Astrocyte (in vitro differentiated cells and primary cell): ENCODE measurements at places on chromosomes 6 and 20. TPM values are rescaled to one million over a fixed set of nuclear protein-coding genes. Genes with fewer than 3 reads are reported as not detected.

GRCh38 chr20:32036716-32037485 lies 15.1 kb upstream of the HCK start:
- no peak for DNase-seq

DNA sequence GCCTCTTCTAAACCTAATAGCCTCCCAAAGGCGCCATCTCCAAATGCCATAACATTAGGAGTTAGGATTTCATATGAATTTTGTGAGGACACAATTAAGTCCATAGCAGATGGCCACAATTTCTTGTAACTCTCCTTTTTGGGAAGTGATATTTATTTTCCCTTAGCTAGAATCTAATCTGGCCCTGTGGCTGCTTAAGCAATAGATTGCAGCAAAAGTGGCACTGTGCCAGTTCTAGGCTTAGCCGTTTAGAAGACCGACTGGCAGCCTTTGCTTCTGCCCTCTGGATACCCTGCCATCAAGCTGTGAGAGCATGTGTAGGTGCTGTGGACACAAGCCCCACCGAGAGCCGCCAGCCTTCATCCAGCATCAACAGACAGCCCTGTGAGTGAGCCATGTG lies 15.9 kb upstream of the ADGB start:
- DNase-seq, result no peak

DNA sequence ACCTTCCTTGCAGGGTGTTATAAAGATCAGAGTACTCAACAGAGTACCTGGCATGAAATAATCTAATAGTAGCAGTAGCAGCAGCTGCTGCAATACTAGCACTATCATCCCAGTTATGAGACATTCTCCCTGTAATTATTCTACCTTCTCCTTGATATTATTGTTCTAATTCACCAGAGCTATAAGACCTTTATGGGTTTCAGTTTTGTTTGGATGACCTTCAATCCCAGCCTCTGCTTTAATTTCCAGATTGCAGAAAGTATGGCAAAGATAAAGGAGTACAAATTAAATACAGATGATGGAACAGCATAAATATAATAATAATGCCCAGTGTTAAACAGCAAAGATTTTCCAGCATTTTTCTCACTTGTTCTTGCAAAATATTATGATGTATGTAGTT lies 150.5 kb upstream of the MYLIP start:
- DNase-seq, result no peak

DNA sequence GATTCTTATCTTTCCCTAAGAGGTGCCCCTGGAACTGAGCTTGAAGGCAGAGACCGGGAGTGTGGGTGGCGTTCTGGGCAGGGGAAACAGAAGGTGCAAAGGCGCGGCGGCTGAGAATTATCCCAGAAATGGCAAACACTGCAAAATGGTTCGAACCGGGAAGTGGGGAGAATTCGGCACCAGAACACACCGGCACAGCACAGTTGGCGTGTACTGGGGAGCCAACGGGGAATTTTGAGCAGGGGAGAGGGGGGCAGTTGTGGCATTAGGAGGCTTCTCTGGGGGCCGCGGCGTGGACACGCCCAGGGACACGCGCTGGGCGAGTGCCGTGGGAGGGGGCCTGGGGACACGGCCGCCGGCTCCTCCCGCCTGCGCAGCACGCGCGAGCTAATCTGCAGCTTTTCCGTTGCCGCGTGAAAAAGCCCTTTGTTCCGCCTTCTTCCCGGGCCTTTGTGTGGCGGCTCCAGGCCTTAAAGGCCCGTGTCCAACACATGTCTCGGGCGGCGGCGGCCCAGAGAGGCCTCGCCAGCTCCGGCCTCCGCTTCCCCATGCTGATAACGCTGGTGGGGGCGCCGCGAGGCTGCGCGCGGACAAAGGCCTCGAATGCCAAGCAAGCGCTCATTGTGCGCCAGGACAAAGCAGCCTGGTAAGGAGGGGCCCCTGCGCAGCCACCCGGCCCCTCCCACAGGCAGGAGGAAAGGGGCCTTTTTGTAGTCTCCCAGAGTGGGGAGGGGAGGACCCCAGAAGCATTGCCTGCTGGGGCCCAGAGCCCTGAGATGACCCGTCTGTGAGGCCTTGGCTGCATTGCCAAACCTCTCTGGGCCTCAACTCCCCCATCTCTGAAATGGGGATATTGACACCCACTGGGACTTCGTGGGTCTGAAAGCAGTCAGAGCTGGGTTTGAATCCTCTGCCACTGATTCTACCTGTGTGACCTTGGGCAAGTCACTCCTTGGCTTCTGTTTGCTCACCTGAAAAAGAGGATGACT lies 82.8 kb downstream of the CD40 start:
- no peak for DNase-seq

DNA sequence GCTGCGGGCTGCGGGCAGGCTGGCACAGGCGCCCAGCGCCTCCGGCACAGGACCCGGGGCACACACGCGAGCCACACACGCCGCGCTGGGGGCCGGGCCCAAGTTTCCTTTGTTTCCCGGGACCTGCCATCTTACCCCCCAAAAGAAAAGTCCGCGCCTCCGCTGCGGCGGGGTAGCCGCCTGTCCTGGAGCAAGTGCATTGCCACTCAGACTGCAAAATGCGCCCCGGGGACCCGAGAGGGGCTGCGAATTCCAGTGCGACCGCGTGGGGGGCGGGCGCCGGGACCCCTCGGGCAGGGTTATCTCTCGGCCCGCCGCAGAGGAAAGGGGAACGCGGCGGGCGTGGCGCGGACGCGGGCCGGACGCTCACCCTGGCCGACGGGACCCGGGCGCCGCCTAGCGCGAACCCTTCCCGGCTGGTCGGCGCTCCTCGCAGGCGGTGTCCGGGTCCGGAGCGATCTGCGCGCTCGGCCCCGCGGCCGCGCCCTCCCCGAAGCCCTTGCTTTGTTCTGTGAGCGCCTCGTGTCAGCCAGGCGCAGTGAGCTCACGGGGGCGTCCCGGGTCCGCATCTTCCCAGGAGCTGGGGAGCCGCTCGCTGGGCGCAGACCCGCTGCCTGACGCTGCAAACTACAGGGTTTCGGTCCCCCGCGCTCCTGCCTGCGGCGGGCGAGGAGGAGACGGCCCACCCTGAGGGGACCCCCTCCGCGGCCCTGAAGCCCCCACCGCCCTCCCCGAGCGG lies 639 bp upstream of the CD24 start:
- DNase-seq, result peak; percentile 20

LHFPL5 gene
- total RNA-seq, result not detected in 2 replicates

GRCh38 chr6:131027326-131027725 lies 35.7 kb downstream of the EPB41L2 start:
- DNase-seq, result no peak

- peak; percentile 70 for DNase-seq
Observed at GRCh38 chr20:49559411-49560081, 8.4 kb downstream of the PTGIS start.

GRCh38 chr6:85747666-85748065 lies 105.0 kb upstream of the SYNCRIP start:
- DNase-seq, result peak; percentile 62

WDR46 gene
- total RNA-seq, result 59.7 and 63.7 TPM in 2 replicates

GRCh38 chr20:34377072-34377847 lies 14.2 kb downstream of the ITCH start:
- no peak for DNase-seq

- no peak for DNase-seq
Observed at GRCh38 chr20:5927749-5928462, 22.4 kb downstream of the TRMT6 start.

DNA sequence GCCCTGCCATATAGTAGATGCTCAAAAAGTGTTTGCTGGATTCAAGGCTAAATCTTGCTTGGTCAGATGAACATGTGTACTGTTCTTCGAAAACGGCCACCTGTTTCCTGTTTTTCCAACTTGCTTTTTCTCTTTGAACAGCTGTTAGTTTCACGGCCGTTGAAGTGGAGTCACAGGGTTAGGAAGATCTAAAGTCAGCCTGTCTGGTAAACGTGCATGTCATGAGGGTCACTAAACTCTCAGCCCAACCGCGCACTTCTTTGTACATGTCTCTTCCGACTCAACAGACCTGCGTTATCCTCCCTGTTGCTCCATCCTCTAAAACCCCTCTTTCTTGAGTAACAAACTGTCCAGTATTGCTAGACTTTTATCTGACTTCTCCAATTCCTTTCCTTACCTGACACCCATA lies 93.2 kb upstream of the MAN1A1 start:
- no peak for DNase-seq

DNA sequence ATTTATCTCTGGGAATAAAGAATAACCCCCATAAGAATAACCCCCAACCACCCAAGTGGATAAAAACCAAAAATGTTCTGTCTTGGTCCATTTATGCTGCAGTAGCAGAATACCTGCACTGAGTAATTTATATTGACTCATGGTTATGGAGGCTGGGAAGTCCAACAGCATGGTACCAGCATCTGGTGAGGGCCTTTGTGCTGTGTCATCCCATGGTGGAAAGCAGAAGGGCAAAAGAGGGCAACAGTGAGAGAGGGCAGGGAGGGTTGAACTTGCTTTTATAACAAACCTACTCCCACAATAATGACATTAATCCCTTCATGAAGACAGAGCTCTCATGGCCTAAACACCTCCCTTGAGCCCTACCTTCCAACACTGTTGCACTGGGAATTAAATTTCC lies 133.7 kb downstream of the ERMARD start:
- no peak for DNase-seq

- no peak for DNase-seq
Observed at GRCh38 chr6:111565326-111566221, 40.1 kb downstream of the TRAF3IP2 start.

- no peak for DNase-seq
Observed at GRCh38 chr6:132068766-132069165, 117.6 kb upstream of the CCN2 start.

GRCh38 chr20:36919715-36920333 lies 31.7 kb downstream of the SAMHD1 start:
- DNase-seq, result peak; percentile 32

HAO1 gene
- 0.17 and 0.20 TPM in 2 replicates for total RNA-seq

GRCh38 chr20:12047838-12048432 lies 130.2 kb downstream of the BTBD3 start:
- peak; percentile 39 for DNase-seq

MYL9 gene
- 1,166 and 1,247 TPM in 2 replicates for total RNA-seq

COL9A3 gene
- total RNA-seq, result 43.0 and 54.3 TPM in 2 replicates

GPSM3 gene
- total RNA-seq, result 9.6 and 10.2 TPM in 2 replicates
